ENCODE measurements at places on chromosomes 5 and 9. TPM values are rescaled to one million over a fixed set of nuclear protein-coding genes. Genes with fewer than 3 reads are reported as not detected.

Gene GRIN3A
- total RNA-seq: 0.14 TPM

GRCh38 chr5:127963931-127964330 is 119.6 kb upstream of the SLC12A2 start:
- DNase-seq: no peak

DNA sequence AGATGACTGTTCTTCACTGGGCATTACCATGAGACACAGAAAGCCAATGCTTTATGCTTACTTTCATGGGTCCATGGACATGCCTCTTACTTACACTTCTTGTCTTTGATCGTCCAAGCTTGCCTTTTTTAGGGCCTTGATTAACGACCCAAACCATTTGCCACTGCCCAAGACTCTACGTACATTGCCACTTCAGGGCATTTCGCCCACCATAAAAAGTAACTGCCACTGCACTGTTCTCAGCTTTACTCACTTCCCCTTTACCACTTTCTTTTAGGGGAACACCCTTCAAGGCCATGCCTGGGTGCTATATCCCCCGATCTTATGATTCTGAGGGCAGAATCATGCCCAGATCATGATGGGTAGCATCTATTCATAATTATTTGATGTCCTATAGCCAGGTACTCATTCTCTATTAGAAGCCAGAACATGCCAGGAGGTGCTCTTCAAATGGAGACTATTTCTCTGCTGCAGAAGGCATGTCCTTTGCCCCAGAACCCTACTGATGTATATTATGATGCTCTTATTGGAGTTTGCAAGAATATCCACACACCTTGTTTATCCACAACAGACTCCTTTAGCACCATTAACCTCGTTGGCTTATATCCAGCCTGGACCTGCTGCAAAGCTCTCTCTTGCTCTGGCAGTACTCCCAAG is 64.1 kb upstream of the RAD23B start:
- no peak for DNase-seq

GRCh38 chr5:1656271-1656975 is 132.7 kb upstream of the LPCAT1 start:
- no peak for DNase-seq

GRCh38 chr5:115415143-115415491 is 118.7 kb upstream of the CCDC112 start:
- no peak for DNase-seq
